ENCODE measurements at places on chromosomes 1 and 21.

- no peak for DNase-seq
These were observed 20.1 kb downstream of the DYRK3 start for GRCh38 chr1:206655471-206655882.

DNA sequence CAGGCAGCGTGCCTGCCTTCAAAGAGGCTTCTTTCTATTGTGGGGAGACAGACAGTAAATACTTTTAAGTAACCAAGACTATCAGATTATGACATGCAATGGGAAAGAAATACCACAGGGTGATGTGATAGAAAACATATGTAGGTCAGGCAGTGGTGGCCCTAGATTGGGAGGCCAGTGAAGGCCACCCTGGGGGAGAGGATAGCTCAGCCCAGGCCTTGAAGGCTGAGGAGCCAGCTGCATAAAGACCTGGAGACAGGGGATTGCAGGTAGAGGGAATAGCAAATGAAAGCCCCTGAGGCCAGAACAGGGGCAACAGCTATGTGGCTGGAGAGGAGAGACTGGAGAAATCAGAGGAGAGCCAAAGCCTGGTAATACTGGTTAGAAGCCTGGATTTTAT is 4.0 kb downstream of the SOX13 start:
- no peak for DNase-seq

GRCh38 chr1:224458996-224459395 is 24.4 kb upstream of the WDR26 start:
- DNase-seq = no peak

- DNase-seq = no peak
These were observed 9.9 kb downstream of the TGFBR3 start for GRCh38 chr1:91876040-91876470.

- no peak for DNase-seq
These were observed 2.2 kb downstream of the TLR5 start for GRCh38 chr1:223140611-223141405.

GRCh38 chr1:77292551-77292950 is 10.7 kb downstream of the AK5 start:
- DNase-seq = no peak

- no peak for DNase-seq
These were observed 378.1 kb upstream of the USP24 start for GRCh38 chr1:55593298-55593697.

- DNase-seq = no peak
These were observed 73.7 kb downstream of the KCNK2 start for GRCh38 chr1:215156232-215156631.

GRCh38 chr1:109309347-109309746 is 2.5 kb upstream of the MYBPHL start:
- no peak for DNase-seq

All from keratinocyte (primary cell).